ENCODE measurements at places on chromosomes 2 and 18. TPM values are rescaled to one million over a fixed set of nuclear protein-coding genes. Genes with fewer than 3 reads are reported as not detected.

DSC1 gene
- 0.09 TPM for polyA plus RNA-seq

DNA sequence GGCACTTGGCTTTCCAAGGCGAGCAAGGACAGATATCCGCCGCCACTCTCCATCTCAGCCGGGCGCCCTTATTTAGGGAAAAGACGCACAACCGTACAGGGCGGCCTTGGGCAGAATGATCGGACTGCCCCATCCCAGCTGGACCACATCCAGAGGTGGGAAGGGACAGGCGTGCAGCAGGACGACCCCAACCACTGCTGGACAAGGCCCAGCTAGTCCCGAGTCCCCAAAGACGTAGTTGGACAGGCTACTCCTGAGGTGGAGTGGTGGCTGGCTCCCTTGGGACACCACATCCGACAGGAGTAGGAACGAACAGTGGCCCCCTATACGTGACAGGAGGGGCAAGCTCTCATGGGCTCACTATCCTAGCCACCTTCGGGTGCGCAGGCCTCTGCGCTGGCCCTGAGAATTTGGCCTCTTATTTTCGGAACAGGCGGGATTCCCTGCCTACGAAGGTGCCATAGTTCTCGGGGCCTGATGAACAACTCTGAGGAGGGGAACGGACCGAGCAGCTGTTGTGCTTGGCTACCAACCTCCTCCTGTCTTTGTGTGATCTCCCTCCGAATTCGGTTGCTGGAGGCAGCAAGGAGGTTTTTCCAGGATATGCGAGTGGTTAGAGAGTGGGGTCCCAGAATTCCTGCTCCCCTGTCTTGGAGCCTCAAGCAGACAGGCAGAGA is 2.3 kb downstream of the FEV start:
- H3K27ac ChIP-seq: no peak overlapping the region
- H3K27me3 ChIP-seq: peaks cover 100% of the 10 kb centered on the region
- no peak overlapping the region for H3K4me3 ChIP-seq
- no peak for DNase-seq

DNA sequence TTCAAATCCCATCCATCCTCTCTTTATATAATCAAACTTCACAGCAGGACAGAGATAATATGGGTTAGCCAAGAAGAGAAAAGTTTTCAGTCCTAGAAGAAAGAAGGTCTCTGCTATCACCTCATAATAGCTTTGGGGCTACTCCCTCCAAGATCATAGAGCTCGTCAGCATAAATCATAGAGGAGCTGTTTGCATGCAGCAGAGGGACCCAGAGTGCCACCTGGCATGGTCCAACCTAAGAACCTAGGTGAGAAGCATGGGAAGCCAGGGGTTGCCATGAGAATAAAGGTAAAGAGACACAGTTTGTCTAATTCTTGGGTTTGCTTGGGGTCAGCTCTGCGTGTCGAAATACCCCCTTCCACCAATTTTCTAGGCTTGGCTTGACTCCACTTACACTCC is 87.1 kb upstream of the CYP1B1 start:
- no peak overlapping the region for H3K27ac ChIP-seq
- H3K4me3 ChIP-seq: no peak overlapping the region
- H3K4me1 ChIP-seq: no peaks in the 10 kb centered on the region
- DNase-seq: no peak

TGFBRAP1 gene
- polyA plus RNA-seq: 5.5 TPM

ARHGAP15 gene
- polyA plus RNA-seq: 16.4 TPM

DNA sequence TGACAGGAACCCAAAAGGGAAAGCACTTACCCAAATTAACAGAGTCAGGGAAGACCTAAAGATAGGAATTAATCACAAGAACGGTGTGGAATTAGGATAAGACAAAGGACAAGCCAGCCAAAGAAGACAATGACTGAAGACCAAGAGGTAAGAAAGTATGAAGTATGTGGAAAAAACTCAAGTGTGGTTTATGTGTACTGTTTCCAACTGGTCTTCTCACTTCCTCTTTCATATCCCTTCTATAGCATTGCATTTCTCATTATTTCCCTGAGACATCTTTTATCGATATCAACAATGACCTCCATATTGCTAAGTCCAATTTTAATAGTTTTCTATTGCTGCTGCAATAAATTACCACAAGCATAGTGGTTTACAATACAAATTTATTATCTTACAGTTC is 313.5 kb upstream of the SLC39A10 start:
- H3K27ac ChIP-seq: no peak overlapping the region
- H3K4me3 ChIP-seq: no peak overlapping the region
- no peaks in the 10 kb centered on the region for H3K27me3 ChIP-seq
- H3K36me3 ChIP-seq: no peaks in the 10 kb centered on the region
- no peak for DNase-seq

Data from sigmoid colon (tissue), 7 donors.